GM23248 (cell line): ENCODE measurements at places on chromosomes 2 and 18.

DNA sequence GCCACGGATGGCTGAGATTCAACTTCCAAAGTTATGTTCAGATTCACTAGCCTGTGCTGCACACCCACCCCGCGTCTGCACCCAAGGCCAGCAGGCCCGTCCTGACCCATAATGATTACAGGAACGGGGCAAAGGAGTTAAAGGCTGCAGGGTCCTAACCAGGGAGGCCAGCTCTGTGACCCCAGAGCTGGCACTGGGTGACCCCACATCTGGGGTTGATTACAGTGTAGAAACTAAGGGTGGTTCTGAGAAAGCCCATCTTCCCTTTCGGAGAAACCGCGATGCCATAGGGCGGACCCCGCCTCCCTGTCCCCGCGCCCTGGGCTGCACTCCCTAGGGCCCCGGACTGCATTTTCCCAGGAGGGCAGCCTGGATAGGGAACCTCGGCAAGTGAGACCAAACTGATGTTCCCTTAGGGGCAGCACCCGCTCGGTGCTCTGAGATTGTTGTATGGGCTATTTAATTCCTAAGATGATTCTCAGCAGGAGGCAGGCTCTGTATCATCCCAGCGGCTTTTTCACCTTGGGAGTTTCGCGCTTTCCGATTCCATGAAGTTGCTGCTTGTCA is 2.2 kb upstream of the GPR148 start:
- DNase-seq = no peak

DNA sequence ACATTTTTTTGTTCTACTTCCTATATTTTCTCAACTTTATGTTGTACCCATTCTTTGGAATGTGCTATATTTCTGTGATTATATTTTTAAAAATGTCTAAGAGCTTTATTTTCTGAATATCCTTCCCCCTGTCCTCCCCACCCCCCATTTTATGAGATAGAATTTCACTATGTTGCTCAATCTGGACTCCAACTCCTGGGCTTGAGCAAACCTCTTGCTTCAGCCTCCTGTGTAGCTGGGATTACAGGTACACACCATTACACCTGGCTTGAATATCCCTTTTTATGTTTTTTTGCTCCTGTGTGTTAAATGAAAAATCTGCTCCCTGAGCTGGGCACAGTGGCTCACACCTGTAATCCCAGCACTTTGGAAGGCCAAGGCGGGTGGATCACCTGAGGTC is 9.2 kb upstream of the ZFAND2B start:
- DNase-seq = no peak

DNA sequence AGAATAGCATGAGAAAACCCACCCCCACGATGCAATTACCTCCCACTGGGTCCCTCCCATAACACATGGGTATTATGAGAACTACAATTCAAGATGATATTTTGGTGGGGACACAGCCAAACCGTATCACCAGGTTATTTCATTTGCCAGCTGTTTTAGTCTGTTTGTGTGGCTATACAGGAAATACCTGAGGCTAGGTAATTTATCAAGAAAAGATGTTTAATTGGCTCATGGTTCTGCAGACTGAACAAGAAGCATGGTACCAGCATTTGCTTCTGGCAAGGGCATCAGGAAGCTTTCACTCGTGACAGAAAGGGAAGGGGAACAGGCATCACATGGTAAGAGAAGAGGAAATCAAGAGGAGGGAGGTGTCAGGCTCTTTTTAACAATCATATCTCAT is 329.2 kb downstream of the GULP1 start:
- no peak for DNase-seq

GRCh38 chr2:238943338-238944067 is 95.6 kb downstream of the TWIST2 start:
- no peak for DNase-seq

GRCh38 chr2:42944779-42945415 is 152.5 kb upstream of the HAAO start:
- peak; percentile 70 for DNase-seq

DNA sequence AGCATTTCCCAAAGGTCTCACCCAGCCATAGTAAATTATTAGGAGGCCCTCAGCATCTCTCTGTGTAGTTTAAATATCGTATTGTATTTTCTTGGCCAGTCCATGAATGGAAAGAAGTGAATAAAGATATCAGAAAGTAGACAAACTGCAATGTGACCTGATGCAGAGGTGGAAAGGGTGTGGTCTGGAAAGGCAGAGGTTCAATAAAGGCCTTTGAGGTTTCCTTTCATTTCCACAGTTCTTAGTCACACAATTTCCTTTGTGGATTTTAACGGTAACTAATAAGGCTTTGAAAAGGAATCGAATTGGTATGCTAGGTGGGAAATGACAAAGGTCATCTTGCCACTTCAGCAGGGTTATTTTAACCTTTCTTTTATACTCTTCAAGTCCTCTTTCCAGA is 20.1 kb upstream of the WIPF1 start:
- no peak for DNase-seq

- DNase-seq = peak; percentile 13
Measured at GRCh38 chr2:227748079-227748478, 2.4 kb downstream of the SCYGR8 start.

DNA sequence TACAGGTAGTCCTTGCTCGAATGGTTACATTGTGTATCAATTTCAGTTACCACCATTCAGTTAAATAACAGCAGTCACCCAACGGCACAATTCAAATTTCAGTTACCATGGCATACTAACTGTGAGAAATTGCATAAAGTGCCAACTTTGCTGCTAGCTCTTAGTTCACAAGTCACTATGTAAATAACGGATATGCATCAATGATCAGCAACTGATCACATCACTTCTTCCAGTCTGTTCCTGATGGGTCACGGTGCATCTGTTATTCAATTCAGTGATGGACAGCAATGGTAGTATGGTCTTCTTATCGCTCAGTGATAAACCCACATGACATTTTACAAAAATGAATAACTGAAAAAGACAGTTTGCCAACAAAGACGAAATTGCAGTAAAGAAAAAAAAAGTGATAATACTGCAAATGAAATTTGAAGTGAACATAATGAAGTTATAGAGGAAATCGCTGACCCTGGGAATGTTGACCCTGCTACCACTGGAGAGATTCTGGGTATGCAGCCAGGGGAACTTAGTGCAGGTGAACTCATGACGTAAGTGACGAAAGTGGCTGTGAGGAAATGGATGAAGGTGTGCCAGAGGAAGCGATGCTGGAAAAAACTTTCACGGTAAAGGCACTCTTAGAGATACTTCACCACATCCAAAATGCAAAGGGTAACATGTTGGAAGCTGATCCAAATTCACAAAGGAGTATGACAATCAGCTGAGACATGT is 25.9 kb upstream of the RAPGEF4 start:
- DNase-seq = no peak

- DNase-seq = no peak
Measured at GRCh38 chr2:105822186-105822585, 77.5 kb downstream of the NCK2 start.

DNA sequence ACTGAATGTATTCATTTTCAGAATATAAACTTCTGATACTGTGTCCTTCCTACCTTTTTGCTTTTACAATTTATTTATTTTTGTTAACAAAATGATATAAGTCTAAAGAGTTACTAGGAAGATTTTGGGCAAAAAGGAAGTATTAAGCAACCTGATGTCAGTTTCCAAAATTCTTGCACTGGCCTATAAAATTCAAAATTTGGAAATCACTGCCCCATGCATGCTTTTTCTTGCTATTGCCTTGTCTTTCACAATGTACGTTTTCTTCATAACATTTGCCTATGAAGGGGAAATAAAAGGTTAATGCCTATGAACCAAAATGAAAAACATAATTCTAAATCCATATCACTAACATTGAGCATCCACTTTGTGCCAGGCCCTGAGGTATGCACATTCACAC is 40.1 kb upstream of the EHBP1 start:
- DNase-seq = no peak

GRCh38 chr2:187403568-187404260 is 44.3 kb downstream of the CALCRL start:
- DNase-seq = peak; percentile 37

- peak; percentile 68 for DNase-seq
Measured at GRCh38 chr2:229129738-229130371, 141.2 kb downstream of the PID1 start.
